Left kidney (tissue), 8 donors: ENCODE measurements at places on chromosomes 13 and 19.
A peak's percentile ranks its signal among the peaks of the same experiment; 100 is the strongest.

- DNase-seq, result no peak
These were observed 24.6 kb downstream of the HPN start for GRCh38 chr19:35066121-35066520.

DNA sequence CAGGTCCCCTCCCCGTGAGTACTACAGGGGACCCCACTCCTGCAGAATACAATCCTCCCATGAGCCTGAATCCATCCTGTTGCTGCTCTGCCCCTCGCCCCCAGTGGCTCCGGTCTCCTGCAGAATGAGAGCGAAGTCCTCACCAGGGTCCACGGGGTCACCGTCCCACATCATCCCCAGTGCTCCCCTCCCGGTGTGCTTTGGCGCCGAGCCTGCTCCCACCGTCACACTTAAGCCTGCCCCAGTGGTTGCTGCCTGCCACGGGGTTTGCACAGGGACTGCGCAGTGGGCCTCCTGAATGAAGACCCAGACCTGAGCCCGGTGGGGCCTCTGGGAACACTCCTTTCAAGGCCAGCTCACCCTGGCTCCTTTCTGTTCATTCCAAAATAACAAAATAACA is 30.5 kb downstream of the NKPD1 start:
- DNase-seq, result no peak

GRCh38 chr13:80173224-80173623 is 167.7 kb downstream of the SPRY2 start:
- no peak for DNase-seq

DNA sequence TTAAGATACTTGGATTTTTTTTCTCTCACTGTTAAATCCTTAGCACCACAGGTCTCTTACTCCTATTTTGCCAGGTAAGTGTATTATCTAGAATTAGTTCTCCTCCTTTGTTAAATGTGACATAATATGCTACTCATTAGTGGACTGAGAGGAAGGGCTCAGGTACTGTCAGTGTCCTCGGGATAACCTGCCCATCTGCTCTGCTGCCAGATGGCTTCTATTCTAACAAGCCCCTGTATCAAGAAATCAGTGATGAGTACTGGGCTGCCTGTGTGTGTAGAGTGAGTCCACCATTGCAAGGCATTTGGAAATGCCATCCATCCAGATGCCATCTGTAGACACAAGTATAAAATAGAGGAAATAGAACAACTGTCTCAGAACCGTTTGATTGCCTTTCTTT is 209.6 kb downstream of the ATP8A2 start:
- no peak for DNase-seq

GRCh38 chr13:111533900-111534683 is 213.7 kb downstream of the TEX29 start:
- DNase-seq, result no peak

DNA sequence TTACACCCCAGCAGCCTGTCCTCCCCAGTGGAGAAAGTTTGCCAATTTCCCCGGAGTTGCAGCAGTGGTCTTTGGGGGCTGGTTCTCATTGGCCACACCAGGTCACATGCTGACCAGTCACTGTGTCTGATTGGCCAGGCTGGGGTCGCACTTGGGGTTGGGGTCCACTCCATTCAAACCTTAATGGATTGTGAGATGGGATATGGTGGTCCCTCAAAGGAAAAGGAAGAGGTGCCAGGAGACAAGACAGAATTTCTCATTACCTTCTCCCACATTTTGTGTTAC is 3.4 kb downstream of the PPM1N start:
- DNase-seq, result no peak

- no peak for DNase-seq
These were observed 332.0 kb downstream of the GPC6 start for GRCh38 chr13:93558637-93559036.

GRCh38 chr19:3108775-3109174 is 14.6 kb downstream of the GNA11 start:
- peak; percentile 33 for DNase-seq

DNA sequence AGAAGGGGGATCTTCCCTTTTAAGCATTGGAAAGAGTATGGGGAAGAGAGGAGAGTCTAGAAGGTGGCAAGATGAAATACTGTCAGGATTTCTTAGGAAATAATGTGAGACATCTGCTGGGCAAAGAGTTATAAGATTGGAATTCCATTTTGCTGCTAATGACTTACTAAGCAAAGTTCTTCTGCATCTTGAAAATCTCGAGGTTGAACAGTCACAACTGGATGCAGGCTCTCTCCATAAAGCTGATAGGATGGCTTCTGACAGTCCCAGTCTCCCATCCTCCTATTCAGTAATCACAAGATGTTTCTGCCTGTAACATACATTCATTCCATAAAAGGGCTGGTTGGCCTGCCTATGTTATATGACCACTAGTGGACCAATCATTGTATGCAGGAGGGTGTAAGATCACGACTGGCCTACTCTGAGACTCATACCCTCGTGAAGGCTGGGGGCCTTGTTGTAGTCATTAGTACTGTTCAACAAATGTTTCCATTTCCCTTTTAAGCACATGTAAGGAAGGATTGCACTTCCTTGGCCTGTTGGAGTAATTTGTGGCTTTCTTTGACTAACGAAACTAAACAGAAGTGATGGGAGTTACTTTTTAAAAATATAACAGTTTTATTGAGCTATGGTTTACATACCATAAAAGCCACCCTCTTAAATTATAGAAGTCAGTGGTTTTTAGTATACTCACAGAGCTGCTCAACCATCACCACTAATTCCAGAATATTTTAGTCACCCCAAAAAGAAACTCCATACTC is 45.0 kb upstream of the TDRD3 start:
- no peak for DNase-seq

- no peak for DNase-seq
These were observed 94.7 kb downstream of the WTIP start for GRCh38 chr19:34576292-34576691.

DNA sequence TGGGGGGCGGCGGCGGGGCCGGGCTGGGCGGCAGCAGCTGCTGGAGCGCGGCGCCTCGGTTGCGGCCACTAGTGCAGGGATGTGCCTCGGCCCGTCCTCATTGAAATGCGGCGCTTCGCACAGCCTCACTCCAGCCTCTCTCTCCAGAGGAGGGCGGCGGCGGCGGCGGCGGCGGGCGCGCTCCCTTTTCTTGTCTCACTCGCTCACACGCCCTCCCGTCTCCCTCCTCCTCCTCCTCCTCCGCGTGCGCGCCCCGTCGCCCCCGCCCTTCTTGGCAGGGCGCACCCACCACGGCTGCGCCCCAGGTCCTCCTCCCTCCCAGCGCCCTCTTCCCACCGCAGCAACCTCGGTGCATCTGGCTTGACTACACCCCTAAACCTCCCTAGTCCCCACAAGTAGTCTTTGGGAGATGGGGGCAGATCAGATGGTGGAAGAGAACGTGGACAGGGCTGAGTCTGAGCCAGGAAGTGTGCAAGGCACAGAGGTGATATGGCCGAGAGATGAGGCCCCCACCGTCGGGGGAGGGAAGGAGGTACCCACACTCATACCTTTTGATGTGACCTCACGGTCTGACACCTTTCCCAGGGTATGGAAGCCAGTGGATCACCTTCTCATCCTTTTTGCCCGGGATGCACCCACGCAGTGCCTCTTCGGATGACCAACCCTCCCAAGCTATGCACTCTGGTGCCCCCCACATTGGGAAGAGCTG is at the start of gene DCLK1:
Gene DCLK1, minus strand, starts transcription at position 161 of the 709 bp plus-strand sequence.
- DNase-seq, result peak; percentile 42

GRCh38 chr19:49809160-49809940 is 3.7 kb downstream of the FUZ start:
- DNase-seq, result no peak

DNA sequence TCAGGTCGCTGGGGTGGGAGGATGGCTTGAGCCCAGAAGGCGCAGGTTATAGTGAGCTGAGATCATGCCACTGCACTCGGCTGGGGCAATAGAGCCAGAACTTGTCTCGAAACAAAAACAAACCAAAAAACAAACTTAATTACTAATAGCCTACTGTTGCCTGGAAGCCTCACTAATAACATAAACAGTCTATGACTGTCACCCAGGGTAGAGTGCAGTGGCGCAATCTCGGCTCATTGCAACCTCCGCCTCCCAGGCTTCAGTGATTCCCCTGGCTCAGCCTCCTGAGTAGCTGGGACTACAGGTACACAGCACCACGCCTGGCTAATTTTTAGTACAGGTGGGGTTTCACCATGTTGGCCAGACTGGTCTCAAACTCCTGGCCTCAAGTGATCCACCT is 18.0 kb downstream of the CATSPERD start:
- DNase-seq, result no peak

DNA sequence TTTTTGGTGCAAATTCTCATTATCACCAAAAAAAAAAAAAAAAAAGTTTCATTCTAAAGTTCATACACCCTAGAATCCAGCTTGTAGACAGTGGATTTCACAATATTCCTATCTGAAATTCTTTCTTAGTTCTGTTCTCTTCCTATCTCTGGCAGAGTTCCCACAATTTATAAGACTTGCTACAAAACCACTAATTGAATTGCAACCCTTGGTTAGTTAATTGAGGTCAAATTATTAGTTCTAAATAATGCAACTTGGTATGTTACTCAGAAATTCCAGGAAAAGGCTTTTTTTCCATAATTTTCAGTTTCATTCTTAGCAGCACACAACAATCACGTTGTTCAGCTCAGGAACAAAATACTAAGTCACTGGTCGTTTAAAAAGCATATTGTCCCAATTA is 58.5 kb downstream of the SPATA13 start:
- DNase-seq, result no peak

GRCh38 chr13:96746886-96747285 is 247.4 kb downstream of the OXGR1 start:
- DNase-seq, result no peak

- DNase-seq, result no peak
These were observed 35.2 kb upstream of the WDFY2 start for GRCh38 chr13:51549050-51549449.

GRCh38 chr19:49475995-49476880 is 2.2 kb downstream of the FLT3LG start:
- DNase-seq, result no peak

GRCh38 chr13:26872525-26873385 is 112.2 kb upstream of the GPR12 start:
- DNase-seq, result peak; percentile 33

DNA sequence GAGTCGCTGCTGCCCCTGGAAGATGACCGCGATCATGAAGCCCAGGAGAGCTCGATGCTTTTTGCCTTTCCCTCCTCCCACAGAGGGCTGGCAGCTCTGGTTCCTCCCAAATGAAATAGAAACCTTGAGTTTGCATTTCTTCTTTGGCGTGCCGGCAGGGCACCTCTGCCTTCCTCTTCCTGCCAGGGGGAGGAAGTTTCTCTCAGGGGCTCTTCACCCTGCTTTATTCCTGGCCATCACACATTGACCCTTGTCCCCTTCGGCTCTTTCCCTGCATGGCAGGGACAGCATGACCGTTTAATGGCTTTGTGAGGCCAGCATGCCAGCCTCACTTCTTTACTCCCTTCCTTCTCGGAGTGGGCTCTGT is 47.9 kb downstream of the ACTN4 start:
- no peak for DNase-seq

- DNase-seq, result no peak
These were observed 7.1 kb downstream of the LAMP1 start for GRCh38 chr13:113304121-113304520.

- DNase-seq, result no peak
These were observed 91.4 kb downstream of the IRS2 start for GRCh38 chr13:109694972-109695371.
